ENCODE measurements at places on chromosomes 2 and 18. TPM values are rescaled to one million over a fixed set of nuclear protein-coding genes. Genes with fewer than 3 reads are reported as not detected.
A peak's percentile ranks its signal among the peaks of the same experiment; 100 is the strongest.

- no peak for DNase-seq
Observed at GRCh38 chr2:187854801-187855200, 300.6 kb upstream of the TFPI start.

- DNase-seq = no peak
Observed at GRCh38 chr2:14015113-14015630, 617.3 kb upstream of the LRATD1 start.

The APLF gene
- total RNA-seq = 2.9 TPM

The CEBPZ gene
- total RNA-seq = 48.5 TPM

DNA sequence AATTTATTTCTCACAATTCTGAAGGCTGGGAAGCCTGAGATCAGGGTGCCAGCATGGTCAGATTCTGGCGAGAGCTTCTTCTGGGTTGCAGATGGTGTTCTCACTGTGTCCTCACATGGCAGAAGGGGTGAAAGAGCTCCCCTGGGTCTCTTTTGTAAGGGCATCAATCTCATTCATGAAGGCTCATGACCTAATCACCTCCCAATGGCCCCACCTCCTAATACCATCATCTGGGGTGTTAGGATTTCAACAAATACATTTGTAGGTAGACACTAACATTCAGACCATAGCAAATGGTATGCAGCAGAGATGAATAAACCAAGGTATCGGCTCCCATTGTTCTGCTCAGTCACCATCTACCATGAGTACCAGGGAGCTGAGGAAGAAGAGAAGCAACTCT, 32.7 kb downstream of the YPEL5 start:
- no peak for DNase-seq

The HOXD9 gene
- total RNA-seq = not detected

The APCDD1 gene
- 5.4 TPM for total RNA-seq

- no peak for DNase-seq
Observed at GRCh38 chr2:10287761-10288160, 14.9 kb upstream of the HPCAL1 start.

The PAIP2B gene
- 1.7 TPM for total RNA-seq

GRCh38 chr2:8098476-8099266, 583.2 kb upstream of the ID2 start:
- no peak for DNase-seq

The ARHGAP15 gene
- total RNA-seq = not detected

The ITPRIPL1 gene
- 0.10 TPM for total RNA-seq

DNA sequence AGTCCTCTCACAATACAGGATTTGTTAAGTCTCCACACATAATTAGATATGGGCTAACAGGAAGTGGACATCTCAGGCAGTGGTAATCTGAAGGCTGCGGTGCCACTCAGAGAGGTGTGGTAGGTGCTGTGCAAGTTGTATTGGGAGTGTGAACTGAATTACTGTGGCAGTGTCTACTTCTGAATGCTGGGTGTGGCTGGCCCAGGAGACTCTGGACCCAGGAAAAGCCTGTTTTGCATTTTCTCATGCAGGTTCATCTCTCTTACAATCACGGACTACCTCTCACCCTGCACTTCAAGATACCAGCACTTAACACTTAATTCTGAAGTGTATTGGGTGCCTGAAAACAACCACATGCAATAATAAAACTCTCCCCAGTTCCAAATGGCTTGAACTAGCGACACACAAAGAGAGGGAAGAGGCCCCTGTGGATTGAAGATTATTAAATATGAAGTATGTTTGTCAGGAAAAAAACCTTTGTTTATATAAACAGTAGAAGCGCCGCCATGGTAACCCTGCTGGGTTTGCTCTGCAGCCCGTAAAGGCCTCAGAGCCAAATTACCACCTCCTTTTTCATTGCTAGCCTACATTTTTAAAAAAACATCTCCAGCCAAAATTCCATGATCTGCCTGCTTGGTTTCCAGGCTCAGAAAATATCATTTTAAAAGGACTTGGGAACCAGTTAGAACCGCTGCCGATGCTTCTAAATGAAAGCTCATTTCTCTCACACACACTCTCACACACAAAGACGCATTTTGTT, 77.5 kb downstream of the GFPT1 start:
- DNase-seq = peak; percentile 18

DNA sequence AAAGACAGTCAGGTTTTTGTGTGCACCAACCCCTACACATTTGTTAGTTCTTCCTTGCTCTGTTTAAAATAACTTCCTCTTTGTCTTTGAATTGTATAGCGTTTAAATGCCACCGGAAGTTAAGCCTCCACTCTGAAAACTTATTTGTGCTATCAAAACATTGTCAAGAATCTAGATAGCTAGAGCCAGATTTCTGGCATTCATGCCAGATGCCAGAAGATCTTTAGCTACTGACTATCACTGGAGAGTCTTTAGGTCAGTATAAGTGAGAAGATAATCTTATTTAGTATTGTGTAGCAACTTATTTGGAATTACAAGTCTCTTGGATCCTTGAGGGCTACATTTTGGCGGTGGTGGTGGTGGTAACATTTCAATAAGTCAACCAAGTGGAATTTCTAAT, 63.4 kb upstream of the ADAM23 start:
- DNase-seq = no peak

DNA sequence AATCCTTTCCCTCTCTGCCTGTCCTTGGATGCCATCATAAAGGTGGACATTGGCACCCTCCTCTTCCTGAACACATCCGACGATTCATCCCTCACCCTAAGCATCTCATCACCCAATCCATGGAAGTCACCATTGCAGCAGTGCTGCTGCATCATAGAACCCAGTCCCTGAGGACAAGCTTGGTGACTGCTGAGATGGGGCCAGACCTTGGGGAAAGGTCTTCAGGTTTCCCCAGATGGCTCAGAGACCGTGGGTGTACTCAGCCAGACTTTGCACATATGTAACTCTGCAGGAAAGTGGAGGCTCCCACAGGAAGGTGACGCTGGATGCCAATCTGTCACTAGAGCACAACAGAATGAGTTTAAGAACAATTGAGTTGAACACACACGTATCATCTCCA, 202.2 kb downstream of the SOX11 start:
- no peak for DNase-seq

GRCh38 chr2:227322530-227323205, 2.4 kb upstream of the MFF start:
- DNase-seq = no peak

The LYG2 gene
- not detected for total RNA-seq

The LIMS4 gene
- total RNA-seq = 1.3 TPM

GRCh38 chr2:232537079-232537478, 2.4 kb upstream of the CHRNG start:
- no peak for DNase-seq

- no peak for DNase-seq
Observed at GRCh38 chr18:57258131-57258777, 94.1 kb upstream of the ST8SIA3 start.

- DNase-seq = no peak
Observed at GRCh38 chr2:193980599-193980998, 1676.4 kb upstream of the SLC39A10 start.

The IGFBP2 gene
- 944 TPM for total RNA-seq

DNA sequence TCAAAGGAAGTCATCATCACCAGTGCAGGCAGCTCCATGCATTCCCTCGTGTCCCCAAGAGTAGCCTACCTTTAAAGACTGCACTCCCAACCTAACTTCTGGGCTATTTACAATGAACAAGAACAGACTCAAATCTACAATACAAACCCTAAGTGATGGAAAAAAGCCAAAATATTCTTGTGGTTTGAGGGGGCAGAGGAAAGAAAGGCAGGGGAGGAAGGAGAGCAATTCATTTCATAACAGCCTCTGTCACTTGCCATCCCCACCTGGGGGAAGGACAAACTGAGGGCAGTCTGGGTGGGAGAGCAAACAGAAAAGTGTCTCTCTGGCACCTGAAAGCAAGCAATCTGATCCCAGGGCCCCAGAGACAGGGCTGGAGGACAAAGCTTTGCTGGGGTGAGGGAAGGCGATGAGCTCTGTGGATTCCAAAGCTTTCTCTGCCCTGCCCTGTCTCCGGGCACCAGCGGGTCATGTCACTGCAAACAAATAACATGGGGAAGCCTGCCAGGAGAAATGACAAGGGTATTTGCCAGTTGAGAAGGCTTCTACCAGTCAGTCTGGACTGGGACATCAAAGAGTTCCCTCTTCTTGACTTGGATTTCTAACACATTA, 528.0 kb upstream of the TNP1 start:
- peak; percentile 66 for DNase-seq

- DNase-seq = no peak
Observed at GRCh38 chr2:164717000-164717803, 95.9 kb upstream of the GRB14 start.

- no peak for DNase-seq
Observed at GRCh38 chr18:22544626-22545025, 126.9 kb upstream of the CTAGE1 start.

DNA sequence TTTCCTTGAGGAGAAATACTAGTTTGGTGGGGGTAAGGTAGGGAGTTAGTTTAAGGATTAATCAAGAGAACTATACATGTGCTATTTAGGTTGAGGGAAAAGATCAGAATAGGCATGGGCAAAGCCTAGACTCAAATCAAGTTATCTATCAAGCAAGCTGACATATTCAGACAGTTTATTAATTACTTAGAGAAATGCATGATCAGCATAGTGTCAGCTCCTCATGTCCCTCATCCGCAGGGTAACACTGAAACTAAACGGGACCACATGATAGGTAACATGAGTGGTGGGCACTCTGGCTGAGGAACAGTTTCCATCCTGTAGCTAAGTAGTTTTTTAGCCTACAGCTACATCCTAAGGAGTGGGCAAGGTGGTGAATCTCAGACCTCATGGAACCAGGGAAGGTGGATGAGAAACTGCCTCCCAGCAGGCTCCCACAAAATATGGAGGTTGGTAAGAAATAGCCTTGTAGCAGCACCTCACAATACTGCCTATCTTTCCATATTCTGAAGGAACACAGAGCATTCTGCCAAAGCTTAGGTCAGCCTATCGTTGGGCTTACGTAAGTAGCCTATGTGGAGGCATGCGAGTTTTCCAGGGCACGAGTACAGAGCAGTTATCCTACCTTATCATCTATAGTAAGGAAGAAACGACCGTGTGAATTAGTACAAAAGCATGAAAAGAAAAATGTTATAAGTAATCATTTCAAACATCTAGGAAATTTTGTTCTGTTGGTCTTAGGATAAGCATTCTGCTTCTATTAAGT, 18.4 kb downstream of the ZC3H6 start:
- peak; percentile 4 for DNase-seq

DNA sequence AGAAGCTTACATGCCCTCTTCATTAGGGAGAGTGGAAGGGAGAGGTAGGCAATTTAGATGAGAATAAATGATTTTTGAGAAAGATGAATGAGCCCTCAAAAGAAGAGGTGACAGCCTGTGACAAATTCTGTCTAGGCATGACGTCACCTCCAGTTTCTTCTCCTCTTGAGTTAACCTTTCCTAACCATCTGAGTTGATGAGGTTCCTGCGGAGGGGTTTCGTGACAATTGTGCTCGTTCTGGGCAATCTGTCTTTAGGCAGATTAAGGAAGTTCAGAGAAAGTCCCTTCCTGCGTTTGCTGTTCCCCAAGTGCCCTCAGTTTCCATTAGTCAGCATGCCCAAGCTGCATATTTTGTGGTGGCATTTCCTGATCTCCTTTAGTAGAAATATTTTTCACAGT, 640.2 kb upstream of the SYT4 start:
- DNase-seq = no peak

GRCh38 chr2:16250886-16251285, 310.5 kb downstream of the MYCN start:
- no peak for DNase-seq

DNA sequence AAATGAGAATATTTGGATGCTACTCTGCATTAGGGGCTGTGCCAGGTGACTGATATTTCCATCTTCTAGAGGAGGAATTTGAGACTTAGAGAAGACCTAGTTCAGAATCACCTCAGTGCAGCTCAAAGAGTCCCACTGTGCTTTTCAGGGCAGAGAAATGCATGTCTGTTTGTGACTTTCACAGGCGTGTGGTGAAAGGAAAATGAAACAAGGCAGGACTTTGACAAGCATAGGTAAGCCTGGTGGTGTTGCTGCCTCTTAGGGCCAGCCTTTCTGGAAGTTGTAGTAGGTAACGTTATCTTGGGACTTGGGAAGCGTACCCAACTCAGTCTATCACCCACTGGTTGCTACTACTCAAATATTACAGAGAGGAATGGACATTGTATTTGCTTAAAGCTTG, 2.6 kb downstream of the GPR39 start:
- no peak for DNase-seq

GRCh38 chr2:109720380-109721106, 73.6 kb upstream of the RGPD5 start:
- no peak for DNase-seq

GRCh38 chr18:811892-812375, at the start of gene YES1:
Gene YES1, minus strand, starts transcription at chr18:812242. Its CDS starts 55,415 bp downstream, at chr18:756827.
- DNase-seq = peak; percentile 36

The YIPF4 gene
- total RNA-seq = 52.3 TPM

The SNORC gene
- total RNA-seq = 3.1 TPM

The PPP1R7 gene
- 53.4 TPM for total RNA-seq

- no peak for DNase-seq
Observed at GRCh38 chr2:20543469-20544152, 96.7 kb downstream of the RHOB start.

The RGPD3 gene
- 0.10 TPM for total RNA-seq

The VRK2 gene
- total RNA-seq = 28.9 TPM

DNA sequence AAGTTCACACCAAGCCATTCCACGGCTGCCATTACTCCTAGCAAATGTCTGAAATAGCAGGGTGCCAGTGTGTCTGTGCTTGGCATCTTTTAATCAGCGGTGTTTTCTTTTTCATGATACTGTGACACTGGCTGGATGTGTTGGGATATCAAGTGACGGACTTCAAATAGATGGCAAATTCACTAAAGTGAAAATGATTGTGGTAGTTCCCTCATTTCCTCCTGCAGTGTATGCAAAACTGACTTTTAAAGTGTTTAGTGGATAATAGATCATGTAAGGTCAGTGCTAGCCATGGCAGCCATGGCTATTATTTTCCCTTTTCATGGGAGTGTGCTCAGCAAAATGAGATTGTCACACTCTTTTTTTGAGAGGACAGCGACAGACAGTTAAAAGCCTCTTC, 261.5 kb upstream of the SIX3 start:
- no peak for DNase-seq

DNA sequence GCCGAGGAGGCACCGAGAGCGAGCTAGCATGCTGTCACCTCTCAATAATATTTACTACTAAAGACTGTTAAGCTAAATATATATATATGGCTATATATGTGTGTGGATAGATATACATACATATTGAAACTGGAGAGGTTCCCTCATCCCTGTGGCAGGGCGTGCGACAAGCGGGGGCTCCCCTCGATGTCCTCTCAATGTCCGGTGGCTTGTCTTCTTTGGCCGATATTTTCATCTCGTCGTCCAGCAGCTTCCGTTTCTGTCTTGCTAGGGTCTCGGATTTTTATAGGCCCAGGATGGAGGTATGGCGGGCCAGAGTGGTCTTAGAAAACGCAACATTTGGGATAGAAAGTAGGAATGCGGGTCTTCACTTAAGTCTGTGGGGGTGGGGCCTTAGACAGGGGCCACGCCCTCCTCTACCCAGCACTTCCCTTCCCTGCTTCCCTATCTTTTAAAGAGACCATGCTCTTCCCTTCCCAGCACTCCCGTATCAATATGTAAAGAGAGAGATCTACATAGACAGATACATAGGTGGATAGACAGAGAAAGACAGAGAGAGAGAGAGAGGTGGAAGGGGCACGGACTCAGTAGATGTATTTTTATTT, 866.8 kb downstream of the DSC3 start:
- no peak for DNase-seq

Data from astrocyte (in vitro differentiated cells and primary cell).